ENCODE measurements at places on chromosomes 5 and 9.

DNA sequence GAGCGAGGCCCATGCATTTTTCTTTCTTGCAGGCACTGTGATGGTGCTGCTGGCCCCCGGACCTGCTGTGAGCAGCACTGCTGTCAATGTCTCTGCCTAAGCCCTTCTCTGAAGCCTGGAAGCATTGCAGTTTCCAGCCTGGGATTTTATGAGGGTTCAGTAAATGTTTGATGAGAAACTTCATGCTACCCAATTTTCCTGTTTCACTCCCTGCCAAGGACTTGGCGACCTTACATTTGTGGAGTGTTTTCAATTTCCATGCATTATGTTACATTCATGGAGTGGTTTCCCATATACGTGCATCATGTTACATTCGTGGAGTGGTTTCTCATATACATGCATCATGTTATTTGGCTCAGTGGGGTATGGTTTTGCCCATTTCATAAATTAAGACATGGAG lies 90.7 kb upstream of the PTCH1 start:
- no peak for ATAC-seq

- peak; percentile 25 for ATAC-seq
Observed at GRCh38 chr9:35028341-35028740, 38.8 kb downstream of the DNAJB5 start.

DNA sequence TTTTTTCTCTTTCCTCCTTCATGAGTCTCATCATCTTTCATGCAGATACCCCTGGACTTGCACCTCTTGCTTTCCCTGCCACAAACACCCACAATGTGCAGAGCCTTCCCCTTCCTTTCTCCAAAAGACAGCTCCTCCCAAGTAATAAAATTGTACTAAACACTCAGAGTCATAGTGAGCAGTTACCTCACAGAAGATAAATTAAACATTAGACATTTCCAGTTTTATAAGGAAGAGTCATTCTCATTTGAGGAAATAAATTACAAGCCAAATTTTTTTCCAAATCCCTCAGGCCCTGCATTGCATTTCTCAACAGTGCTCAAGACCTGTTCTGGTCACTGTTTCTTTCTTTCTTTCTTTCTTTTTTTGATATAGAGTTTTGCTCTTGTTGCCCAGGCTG lies 131.5 kb downstream of the ATPSCKMT start:
- ATAC-seq = peak; percentile 83

DNA sequence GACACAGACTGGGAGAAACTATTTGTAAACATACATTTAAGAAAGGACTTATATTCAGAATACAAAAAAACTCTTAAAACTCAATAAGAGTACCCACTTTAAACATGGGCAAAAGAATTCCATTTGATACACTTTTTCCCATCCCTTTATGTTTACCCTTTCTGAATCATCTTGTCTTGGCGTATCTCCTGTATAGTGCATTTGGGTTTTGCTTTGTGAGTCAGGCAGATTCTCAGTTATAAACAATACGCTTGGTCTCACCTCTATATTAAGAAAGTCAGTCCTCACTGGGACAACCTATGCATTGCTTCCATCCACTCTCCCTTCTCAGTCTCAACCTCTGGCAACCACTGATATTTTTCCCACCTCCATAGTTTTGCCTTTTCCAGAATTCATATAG lies 27.3 kb upstream of the ADAMTS6 start:
- no peak for ATAC-seq

DNA sequence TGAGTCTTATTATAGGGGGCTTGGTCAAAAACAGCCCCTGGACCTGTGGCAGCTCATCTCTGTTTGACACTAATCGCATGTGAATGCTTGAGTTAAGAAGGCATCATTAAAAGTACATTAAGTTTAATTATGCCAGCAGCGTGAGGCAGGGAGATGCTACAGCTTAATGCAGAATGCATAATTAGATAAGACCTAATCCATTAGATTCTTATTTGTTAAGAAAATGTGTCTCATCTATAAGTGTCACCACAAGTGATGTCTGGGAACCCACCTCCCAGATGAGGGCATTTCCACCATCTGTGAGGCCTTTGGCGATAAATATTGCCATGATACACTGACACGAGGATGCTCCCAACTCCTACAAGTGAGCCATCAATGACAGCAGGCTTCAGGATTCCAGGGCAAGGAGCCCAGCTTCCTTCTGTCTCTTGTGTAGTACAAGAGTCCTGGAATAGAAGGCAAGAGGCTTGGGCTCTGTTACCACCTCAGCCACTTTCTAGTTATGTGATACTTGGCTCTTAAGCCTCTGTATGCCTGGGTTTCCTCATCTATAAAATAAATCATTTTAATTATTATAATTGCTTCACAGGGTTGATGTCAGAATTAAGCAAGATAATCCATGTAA lies 202.7 kb downstream of the FAM114A2 start:
- no peak for ATAC-seq

- no peak for ATAC-seq
Observed at GRCh38 chr5:72647806-72648205, 140.6 kb upstream of the ZNF366 start.

GRCh38 chr9:121785673-121786542 lies 134.5 kb downstream of the DAB2IP start:
- ATAC-seq = peak; percentile 12

Measured in esophagus mucosa (tissue), 1 donor.